Mesothelial cell of epicardium (in vitro differentiated cells): ENCODE measurements at places on chromosomes 4 and X.

GRCh38 chrX:134694333-134695322, 36.4 kb upstream of the PLAC1 start:
- no peak for DNase-seq

DNA sequence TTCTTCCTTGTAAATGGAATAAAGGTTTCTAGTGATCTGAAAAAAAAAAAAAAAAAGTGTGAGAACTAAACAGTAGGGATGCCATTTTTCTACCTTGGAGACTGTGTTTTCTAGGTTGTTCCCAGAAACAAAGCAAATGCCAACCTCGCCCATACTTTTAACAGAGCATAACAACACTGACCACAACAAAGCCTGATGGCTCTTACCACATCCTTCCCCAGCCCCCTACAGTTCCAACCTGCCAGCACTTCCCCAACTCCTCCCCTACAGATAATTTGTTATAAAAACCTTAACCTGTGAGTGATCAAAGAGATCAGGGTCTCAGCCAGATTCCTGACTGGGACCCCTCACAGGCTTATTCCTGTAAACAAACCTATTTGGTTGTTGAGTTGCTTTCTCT, 940.0 kb downstream of the SH3BGRL start:
- no peak for DNase-seq

DNA sequence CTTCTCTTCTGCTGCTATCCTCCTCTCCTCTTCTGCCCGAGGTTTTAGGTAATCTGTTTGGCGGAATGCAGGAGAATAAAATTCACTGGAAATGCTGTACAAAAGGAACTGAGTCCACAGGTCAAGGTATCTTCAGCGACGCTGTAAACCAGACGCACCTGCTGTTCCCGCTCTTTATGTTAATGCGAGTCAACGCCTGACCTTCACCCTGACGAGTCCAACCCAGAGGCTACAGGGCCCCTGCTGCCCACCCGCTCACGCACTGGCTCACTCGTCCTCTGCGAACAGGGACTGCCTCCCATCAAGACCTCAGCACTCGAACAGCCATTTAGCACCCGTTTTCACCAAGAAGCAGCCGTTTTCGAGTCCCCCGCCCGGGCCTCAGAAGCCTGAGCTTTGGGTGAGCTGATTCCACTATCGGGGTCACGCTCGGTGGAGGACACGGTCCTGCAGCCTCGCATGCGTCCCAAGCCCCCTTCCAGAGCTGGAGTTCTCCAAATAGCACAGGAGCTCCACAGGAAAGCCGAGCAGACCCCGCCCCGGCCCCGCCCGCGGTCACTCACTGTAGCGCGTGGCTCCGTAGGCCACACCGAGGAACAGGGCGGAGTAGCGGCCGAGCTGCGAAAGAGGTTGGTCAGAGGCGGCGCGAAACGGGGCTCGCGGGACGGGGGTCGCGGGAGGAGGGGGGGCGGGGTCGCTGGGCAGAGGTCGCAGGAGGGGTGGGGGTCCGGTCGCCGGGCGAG, 556 bp downstream of the ATP5ME start:
- no peak for DNase-seq

DNA sequence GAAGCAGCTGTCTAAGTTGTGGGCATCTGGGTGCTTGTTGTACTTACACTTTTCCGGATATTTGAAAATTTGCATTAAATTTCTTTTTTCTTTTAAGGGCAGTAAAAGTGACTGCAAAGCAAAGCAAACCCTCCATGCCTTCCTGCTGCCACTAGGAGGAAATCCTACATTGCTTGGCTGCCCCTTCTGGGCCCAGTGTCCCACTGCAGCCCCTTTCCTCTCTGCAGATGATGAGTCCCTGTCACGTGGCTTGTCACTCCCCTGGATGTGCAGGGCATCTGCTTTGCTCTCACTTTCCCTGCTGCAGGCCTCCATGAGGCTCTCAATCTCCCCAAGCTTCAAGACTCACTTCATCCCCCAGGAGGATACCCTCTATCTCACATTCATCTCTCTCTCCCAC, 12.7 kb downstream of the TSR2 start:
- no peak for DNase-seq

DNA sequence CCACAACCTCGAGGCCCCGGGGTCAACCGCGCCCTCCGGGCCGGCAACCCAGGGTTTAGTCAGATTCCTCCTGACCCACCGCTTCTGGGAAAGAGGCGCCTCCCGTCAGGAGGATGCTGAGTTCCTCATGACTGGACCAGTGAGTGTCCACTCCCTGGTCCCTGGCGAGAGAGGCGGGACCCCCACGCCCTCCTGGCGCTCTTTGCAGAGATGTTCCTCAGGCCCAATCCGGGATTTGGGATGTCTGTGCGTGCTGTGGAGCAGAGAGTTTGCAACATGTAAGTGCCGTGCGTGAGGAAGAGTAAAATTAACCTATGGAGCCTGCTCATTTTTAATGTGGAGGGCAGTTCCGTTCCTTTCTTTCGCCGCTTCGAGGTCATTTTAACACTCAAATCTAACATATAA, 824 bp upstream of the UGDH start:
- no peak for DNase-seq

GRCh38 chrX:104284507-104284906, 29.8 kb upstream of the ESX1 start:
- DNase-seq, result no peak

GRCh38 chrX:139823806-139824205, 109.0 kb downstream of the ATP11C start:
- DNase-seq, result no peak

- DNase-seq, result no peak
Measured at GRCh38 chr4:81504112-81505003, 32.7 kb upstream of the RASGEF1B start.

DNA sequence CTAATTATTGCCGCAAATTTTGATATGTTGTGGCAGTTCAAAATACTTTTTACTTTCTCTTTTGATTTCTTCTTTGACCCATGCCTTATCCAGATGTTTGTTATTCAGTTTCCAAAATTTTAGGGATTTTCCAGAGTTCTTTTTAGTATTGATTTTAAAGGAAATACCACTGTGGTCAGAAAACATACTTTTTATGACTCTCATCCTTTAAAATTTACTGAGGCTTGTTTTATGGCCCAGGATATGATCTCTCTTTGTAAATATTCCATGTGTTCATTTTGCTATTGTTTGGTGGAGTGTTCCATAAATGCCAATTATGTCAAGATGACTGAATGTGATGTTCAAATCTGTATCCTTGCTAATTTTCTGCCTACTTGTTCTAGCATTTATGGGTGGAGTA, 272.3 kb upstream of the DIPK2B start:
- no peak for DNase-seq

DNA sequence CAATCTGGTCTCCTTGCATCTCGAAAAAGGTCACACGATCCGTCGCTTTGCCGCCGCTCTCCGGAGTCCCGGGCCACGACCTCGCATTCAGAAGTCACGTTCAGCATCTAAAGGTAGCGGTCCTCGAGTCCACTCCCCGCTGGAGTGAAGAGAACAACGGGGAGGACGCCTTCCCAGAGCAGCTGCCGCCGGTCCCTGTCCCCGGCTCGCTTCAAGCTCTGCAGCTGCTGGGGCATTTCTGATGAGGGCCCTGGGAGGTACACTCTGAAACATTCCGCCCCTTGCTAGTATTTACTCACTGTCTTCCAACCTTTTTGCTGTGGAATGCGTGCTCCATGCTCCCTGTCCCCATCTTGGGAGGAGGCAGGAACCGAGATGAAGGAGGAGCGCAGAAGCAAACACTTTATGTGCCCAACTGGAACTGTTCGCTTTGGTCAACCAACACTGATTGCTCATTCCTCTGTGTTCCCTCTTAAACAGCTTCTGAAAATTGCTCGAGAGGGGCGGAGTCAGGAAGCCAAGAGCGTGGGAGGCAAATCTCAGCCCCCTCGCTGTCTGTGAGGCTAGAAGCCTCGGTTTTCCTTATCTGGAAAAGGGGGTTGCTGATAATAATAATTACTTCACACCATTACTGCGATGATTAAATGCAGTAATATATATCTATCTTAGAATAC, 6.4 kb upstream of the VAMP7 start:
- no peak for DNase-seq

DNA sequence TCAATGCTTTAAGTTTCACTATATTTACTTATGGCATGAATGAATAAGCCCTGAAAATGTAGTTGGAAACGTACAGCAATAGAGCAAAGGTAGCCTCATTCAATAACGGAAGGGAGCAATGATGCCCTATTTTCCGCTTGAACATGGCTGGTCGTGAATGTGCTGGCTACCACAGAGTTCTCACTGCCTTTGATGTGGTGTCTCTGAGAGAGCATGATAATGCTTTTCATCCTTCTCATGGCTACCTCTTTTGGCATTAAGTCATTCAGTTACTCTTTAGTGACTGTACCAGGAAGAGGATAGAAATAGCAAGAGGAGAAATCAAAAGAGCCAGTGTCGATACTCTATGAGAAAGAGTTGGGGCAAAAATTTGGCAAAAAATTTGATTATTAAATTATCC, 308.0 kb downstream of the PPP3CA start:
- no peak for DNase-seq

GRCh38 chr4:100083289-100083688, 107.0 kb downstream of the DDIT4L start:
- no peak for DNase-seq

DNA sequence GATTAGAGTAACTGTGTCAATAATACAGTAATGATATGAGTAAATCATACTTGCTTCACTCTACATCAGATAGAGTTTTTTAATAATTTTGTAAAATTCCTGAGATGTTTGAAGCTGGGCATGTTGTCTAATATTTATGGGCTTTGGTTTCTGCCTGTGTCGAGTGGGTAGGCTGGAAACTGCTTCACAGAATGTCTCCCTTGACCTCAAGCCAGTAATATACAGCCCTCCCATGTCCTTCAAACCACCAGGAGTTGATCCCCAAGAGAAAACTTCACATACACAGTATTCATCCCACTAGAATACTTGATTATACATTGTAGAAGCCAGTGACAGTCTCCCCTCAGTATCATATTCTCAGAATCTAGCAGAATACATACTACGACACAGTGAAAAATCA, 284.8 kb upstream of the TENM3 start:
- no peak for DNase-seq

DNA sequence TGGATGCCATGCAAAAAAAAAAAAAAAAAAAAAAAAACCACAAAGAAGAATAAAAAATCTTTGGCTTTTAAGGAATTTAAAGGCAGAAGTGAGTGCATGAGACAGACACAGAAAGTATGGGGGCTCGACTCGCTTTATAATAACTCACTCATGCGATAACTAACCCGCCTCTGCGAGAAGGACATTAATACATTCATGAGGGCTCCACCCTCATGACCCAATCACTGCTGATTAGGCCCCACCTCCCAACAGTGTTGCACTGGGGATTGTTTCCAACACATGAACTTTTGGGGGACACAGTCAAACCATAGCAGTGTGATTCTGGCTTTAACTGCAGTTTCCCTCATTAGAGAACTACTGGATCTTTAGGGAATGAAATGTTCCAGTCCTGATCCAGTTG, 78.1 kb downstream of the QDPR start:
- no peak for DNase-seq

- DNase-seq, result no peak
Measured at GRCh38 chr4:26822546-26822945, 38.1 kb upstream of the STIM2 start.

DNA sequence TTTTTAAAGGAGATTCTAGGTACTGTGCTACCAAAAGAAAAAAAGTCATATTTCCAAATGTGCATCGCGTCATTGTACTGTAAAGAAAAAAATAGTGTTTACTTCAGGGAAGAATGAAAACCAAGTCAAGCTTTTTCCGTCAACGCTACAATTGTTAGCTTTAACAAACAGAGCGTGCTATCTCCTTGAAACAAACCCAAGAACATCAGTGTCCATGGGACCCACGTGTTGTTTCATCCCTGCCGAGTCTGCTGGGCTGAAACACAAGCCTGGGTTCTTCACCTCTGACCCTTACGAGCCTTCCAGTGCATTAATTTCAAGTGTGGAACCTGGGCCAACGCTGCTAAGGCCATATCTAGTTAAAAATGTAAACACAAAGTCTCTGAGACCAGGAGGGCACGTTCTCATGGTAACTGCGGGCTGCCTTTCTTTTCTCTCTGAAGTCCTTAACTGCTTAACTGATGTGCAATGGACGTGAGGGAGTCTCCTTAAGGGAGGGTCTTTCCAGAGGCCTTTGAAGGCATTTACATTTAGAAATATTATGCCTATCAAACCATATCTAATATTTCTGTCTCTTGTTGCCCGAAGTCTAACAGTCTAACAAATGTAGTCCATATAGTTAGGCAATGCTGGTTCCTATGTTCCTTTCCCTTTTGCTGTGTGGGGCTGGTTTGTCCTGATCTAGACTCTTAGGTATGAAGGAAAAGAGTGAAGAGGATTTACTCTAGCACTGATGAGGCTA, 36.3 kb downstream of the ING2 start:
- no peak for DNase-seq
